ENCODE measurements at places on chromosomes 6 and 20.

GRCh38 chr6:63188828-63189227 is 22.4 kb upstream of the FKBP1C start:
- DNase-seq, result no peak

DNA sequence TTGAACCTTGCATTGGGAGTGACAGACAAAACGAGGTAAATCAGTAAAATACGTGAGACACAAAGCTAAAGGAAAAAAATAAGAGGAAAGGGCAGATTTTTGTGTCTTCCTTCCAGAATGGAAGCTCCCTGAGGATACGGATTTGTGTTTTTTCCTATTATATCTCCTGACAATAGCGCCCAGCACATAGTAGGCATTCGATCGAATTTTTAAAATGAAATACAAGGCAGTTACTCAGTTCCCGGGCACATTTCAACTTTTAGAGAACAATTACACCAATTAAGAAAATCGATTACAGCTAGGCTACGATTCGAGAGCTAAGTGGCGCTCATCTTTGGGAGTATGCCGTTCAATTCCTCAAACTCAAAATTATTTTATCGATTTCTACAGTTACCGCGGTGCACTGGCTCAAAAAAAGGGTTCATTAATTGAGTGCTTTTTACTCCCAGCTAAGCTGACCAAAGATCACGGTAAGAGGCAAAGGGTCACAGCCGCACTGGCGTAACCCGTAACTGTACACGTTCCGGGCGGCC is 443 bp downstream of the RMND1 start:
- no peak for DNase-seq

DNA sequence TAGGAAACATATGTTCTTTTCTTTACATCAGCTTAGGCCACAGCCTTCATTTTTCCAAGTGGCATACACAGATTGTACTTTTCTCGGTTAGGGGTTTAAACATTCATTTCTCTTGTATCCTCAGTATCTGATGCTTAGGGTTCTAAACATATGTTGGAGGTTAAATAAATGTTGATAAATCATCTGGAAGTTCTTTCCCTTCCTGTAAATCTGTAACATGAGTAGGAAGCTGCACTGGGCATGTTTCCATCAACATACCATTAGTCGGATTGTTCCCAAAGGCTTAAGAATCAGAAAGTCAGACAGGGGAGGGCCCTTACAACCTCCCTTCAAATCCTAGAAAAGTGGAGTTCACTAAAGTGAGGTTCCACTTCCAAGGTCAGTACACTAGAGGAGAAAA is 54.8 kb upstream of the BCLAF1 start:
- DNase-seq, result no peak

- DNase-seq, result no peak
These were observed 149.7 kb downstream of the PRL start for GRCh38 chr6:22146931-22147701.

- DNase-seq, result no peak
These were observed 201.8 kb downstream of the JARID2 start for GRCh38 chr6:15447546-15448267.

GRCh38 chr6:5626727-5627426 is 365.6 kb downstream of the FARS2 start:
- DNase-seq, result peak; percentile 10

GRCh38 chr20:10242166-10242565 is 23.5 kb downstream of the SNAP25 start:
- DNase-seq, result no peak

DNA sequence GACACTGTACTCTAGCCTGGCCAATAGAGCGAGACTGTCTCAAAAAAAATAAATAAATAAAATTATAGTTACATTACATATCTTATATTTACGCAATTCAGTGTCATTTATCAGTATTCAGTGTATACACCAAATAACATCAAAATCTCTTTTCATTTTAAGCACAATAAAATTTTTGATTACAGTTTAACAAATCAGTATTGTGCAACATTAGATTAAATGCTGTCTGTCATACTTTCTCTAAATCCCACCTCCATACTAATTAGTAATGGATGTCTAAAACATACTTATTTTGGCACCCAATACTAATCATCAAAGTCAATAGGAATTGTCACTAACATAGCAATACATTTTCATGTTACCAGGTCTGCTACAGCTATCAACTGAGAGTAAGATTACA is 27.4 kb downstream of the IBTK start:
- no peak for DNase-seq

DNA sequence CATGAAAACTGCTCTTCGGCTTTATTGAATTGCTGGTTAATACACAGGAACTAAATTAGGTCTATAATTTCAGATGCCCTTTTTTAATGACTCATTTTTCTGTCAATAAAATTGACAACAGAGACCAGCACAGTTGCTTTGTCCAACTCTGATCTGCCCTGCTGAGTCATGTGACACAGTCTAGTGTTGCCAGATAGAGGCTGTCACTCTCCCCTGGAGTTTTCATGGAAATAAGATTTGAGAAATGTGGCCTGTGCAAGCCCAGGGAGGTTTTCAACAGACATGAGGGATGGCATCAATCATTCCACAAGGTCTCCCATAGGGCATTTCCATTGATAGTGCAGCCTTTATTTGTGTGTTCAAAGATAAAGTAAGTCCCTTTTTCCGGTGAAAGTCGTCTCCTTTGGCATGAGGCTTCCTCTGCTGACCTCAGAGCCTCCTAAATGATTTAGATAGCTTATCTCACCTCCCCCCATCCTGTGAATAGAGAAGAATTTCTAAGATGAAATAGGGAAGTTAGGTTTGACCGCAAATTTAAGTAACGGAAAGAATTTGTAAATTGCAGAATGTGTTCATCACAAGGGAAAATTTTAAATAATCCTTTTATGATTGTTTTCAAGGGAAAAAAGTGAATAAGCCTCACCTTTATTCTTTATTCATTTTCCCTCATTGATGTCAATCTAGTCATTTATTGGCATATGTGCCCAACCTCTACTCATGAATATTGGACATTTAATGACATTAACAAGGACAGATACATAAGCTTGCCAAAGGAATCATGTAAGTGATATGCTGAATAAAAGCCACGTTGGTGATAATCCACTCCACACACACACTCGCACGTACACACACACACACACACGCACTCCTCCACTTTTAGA is 277.7 kb downstream of the ADGB start:
- DNase-seq, result no peak

- DNase-seq, result no peak
These were observed 2.3 kb upstream of the PRIM2 start for GRCh38 chr6:57315111-57315510.

GRCh38 chr6:156729248-156729647 is 47.9 kb upstream of the ARID1B start:
- DNase-seq, result no peak

GRCh38 chr20:25046181-25046641 is 11.7 kb downstream of the ACSS1 start:
- DNase-seq, result no peak

DNA sequence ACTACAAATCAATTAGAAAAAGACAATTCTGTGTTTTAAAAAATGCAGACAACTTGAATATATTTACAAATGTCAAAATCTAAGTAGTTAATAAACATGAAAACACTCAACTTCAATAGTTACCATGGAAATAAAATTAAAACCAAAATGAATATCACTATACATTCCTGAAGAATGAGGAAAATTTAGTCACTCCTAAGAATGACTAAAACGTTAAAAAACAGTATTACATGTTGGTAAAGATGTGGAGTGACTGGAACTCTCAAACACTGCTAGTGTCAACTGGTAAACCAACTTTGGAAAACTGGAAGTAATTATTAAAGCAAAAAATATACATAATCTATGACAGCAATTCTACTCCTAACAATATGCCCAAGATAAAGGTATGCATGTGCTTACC is 36.3 kb downstream of the AHI1 start:
- DNase-seq, result no peak

DNA sequence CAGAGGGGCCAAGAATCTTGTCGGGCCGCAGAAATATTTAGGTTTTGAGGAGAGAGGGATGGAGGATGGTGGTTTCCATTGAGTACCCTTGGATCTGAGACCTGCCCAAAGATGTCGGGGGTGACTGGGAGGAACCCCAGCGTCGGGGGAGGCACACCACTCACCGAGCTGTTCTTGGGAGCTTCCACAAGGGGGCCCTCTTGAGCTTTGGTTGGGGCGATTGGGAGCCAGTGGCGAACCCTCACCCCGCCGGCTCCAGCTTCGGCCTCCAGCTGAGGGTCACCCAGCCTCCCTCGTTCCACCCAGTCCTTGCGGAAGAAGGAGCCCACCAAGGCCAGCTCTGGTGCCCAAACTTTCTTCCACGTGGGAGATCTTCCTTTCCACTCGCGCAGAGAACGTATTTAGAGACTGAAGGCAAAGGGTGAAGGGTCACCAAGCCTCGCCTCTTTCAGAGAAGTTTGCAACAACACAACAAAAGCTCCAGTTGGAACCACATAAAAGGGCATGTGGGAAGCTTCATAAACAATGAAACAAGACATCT is 33.6 kb downstream of the APCDD1L start:
- peak; percentile 65 for DNase-seq

GRCh38 chr6:20182069-20182468 is 30.2 kb downstream of the MBOAT1 start:
- DNase-seq, result no peak

- no peak for DNase-seq
These were observed 608.1 kb downstream of the PKHD1 start for GRCh38 chr6:51479296-51479695.

DNA sequence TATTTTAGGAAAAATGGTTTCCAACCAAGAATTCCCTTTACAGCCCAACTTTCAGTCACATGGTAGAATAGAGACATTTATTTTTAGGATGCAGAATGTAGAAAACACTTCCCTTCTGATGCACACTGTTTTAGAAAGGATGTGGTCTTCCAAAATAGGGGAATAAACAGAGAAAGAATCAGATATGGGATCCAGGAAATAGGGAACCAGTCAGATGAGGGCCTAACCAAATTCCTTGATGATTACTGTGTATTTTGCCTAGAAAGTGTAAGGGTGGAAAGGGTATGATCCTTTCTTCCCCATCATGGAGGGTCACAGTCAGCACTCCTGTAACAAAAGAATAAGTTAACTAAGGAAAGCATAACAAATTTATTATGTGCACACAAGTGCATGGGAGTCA is 27.4 kb downstream of the SLX4IP start:
- no peak for DNase-seq

DNA sequence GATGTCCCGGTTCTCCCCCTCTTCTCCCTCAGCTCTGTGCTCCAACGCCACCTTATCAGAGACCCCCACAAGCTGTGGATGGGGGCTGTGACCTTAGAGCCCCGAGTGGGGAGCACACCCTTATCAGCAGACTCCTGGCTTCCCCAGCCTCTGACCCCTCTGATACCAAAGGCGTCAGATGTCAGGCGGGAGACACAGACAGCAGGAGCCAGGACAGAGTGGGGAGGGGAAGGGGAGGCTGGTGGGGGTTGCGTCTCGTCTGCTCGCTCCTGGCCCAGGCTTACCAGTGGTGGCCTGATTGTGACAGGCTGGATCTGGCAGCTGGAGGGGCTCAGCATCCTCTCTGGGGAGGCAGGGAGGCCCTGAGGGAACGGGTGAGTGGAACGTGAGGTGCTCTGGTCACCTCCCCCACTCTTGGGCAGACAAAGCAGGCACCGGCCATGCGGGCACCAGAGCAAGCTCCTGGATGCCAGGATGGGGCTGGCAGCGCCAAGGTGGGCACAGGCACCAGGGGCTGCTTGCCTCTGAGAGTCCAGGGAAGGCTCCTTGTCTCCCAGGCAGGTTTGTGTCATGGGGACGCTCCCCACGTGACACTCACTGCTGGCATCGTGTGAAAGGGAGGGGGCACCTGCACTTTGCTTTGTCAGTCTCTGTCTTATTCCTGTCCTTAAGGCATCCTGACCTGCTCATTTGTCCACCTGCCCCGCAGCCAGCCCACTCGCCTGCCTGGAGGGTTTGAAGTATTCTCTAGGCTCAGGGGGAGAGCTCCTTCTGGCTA is 27.8 kb upstream of the GATA5 start:
- DNase-seq, result no peak

- peak; percentile 52 for DNase-seq
These were observed 11.9 kb downstream of the SLX4IP start for GRCh38 chr20:10447028-10447427.

GRCh38 chr6:140586426-140587061 is 1212.1 kb upstream of the CITED2 start:
- peak; percentile 3 for DNase-seq

- DNase-seq, result no peak
These were observed 81.4 kb downstream of the DLL1 start for GRCh38 chr6:170209354-170210025.
